ENCODE measurements at places on chromosomes 1 and 21.

- DNase-seq: no peak
These were observed 1.4 kb upstream of the USP21 start for GRCh38 chr1:161157867-161158266.

DNA sequence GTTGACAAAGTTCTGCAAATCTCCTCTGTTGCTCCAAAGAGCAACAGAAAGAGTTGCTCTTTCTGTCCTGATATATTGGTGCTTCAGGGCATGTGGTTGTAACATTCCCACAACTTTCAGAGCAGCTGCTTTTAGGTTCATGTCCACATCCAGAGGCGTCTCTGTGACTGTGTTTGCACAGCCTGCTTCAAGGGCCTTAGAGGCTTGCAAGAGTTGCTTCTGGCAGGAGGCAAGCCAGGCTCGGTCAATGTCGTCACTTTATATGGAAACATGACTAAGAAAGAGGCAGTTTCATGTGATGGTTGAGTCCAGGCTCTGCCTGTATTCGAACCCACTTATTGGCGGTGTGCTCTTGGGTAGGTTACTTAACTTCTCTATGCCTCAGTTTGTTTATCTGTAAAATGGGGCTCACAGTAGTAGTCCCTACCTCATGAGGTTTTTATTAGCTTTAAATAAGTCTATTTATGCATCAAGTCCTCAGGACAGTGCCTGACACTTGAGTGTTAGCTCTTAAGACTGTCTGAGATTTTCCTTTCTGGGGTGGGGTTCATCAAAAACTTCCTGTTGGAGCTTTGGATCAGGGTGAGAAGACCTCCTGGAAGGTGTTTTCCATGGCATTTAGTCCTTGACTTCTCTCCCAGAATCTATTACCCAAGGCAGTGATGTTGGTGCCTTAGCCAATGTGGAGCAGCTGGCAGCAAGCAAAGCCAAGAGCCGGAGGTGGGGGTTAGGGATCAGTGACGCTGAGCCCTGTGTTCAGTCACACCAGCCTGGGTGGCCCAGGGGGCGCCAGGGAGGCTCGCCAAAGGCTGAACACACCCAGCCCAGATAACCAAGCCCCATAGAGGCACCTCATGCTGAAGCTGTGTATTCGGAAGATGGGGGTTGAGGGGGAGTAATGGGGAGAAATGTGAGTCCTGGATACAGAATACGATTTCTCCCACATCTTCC, 18.9 kb downstream of the LHX4 start:
- DNase-seq: no peak

DNA sequence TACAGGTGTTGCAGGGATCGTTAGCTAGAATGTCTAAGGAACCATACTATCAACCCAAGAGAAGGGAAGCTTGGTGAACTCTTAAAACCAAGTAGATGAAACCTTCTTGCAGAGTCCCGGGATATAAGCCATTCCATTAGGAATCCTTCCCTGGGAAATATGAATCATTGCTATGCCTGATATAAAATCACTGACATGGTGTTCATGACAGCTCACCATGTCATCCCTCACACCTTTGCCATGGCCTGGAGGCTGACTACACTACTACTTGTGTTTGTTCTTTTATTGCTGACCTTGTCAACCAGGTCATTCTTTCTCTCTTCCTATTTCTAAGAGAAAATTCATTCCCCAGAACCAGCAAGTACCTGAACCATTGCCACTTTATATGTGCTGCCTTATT, 12.1 kb downstream of the ST6GALNAC3 start:
- no peak for DNase-seq

DNA sequence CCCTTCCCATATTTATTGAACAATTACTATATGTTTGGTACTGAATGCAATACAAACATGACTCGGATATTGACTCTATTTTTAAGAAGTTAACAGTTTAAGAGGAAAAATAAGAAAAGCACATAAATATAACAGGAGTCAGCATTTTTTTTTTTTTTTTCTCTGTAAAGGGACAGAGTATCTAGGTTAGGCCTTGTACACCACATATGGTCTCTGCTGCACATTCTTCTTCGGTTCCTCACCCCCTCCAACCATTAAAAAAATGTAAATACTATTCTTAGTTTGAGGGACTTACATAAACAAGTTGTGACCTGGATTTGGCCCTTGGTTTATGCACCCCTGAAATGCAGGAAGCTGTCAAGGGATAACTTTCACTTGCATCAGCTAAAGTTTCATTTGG, 40.4 kb downstream of the PHC2 start:
- no peak for DNase-seq

DNA sequence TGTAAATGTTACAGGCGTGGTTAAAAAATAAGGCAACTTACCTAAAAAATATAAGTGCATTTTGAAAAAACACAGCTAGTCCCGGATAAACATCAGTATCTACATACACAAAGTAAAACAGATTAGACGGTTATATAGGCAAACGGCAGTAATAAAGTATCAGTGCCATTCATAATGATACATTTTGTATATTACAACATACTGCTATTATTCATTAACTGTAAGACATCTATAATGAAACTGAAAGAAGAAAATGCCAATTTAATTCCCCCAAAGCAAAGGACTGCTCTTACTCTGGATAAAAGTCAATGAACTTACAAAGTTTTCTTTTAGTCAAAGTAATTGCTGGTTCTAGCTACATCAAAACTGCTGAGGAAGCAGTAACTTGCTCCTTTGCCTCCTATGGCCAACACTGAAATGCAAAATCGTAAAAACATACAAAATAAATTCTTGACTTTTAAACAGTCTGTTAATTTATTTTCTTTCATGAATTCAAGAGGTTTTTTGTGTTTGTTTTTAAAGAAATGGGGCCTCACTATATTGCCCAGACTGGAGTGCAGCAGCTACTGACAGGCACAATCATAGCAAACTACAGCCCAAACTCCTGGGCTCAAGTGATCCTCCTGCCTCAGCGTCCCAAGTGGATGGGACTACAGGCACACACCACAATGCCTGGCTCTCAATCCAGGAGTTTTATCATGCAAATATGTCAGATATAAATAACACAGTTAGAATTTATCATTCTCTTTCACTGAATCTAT, 23.9 kb downstream of the TMEM50B start:
- no peak for DNase-seq

GRCh38 chr1:41274752-41275545, 32.8 kb upstream of the SCMH1 start:
- DNase-seq: peak; percentile 60

DNA sequence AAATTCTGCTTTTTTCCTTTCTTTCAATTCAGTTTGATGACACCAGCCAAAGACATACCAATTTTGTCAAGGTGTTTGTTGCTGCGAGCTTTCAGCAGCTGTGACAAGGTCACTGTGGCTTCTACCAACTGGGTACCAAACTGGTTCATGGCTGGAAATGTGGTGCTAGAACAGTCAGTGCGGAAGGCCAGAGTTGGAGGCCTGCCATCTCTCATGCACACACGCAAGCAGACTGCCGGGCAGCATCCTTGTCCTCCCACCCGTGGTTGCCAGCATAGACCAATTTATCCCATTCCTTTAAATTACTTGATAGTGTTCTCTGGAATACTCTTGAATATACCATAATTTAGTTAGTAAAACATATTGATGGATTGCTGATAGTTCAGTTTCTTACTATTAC, 79.9 kb upstream of the GPR52 start:
- DNase-seq: peak; percentile 25

GRCh38 chr21:38839328-38840286, 33.9 kb downstream of the ETS2 start:
- DNase-seq: no peak

DNA sequence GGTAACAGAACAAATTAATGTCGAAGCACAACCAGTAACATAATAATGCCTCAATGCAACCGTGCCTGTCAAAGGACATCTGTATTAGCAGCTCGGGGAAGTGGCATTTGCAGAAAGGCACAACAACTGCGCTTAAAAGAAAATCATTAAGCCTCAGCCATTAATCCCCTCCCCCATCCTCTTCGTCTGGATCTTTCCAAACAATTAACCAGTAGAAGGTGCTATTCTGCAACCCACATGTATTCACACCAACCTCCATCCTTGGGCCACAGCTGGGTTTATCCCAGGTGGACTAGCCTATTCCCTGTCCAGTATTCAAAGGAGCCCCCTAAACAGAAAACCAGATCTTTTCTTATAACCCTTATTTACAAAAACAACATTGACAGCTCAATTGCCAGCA, 2.6 kb downstream of the RERE start:
- peak; percentile 50 for DNase-seq

- DNase-seq: no peak
These were observed 384.2 kb upstream of the DUSP10 start for GRCh38 chr1:222126052-222126451.
